ENCODE measurements at places on chromosomes 2 and 18. TPM values are rescaled to one million over a fixed set of nuclear protein-coding genes. Genes with fewer than 3 reads are reported as not detected.

- H3K4me1 ChIP-seq = peaks cover 29% of the 10 kb centered on the region
- H3K36me3 ChIP-seq = no peaks in the 10 kb centered on the region
- no peaks in the 10 kb centered on the region for H3K27me3 ChIP-seq
- no peak for DNase-seq
Measured at GRCh38 chr2:39483534-39483933, 46.4 kb upstream of the MAP4K3 start.

GRCh38 chr2:65658881-65659280 is 226.5 kb upstream of the SPRED2 start:
- H3K4me3 ChIP-seq = no peak overlapping the region
- H3K27me3 ChIP-seq = no peaks in the 10 kb centered on the region
- no peak overlapping the region for H3K27ac ChIP-seq
- H3K36me3 ChIP-seq = no peaks in the 10 kb centered on the region
- no peak for DNase-seq

PXDN gene
- 3.6 TPM for polyA plus RNA-seq

DNA sequence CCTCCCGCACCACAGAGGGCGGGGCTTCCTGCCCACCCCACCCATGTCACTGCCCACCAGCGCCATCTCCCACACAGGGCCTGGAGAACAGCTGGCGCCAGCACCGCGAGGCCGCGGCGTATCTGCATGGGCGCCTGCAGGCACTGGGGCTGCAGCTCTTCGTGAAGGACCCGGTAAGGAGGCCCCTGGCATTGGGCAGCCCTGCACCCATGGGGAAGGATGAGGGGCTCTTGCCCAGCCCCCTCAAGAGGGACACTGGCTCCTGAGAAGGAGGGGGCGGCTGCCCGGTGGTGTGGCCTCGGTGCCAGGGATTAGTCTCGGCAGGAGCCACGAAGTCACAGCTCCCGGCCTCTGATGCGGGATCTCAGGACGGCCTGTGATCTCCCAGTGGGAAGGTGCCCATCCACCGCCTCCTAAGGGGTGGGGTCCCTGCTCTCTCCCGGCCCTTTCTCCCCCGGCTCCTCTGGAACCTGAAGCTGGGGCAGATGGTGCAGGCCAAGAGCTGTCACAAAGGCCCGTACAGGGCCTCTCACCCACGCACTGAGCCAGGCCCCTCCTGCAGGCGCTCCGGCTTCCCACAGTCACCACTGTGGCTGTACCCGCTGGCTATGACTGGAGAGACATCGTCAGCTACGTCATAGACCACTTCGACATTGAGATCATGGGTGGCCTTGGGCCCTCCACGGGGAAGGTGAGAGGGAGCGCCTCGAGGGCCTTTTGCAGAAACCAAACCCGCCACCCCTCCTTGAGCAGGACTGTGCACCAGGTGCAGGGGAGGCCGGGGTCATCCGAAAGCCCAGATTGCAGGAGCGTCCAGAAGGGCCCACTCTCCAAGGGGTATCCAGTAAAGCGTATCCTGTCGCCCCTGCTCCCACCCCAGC is 9.1 kb downstream of the AGXT start:
- DNase-seq = peak; percentile 74
- H3K4me3 ChIP-seq = no peak overlapping the region
- no peaks in the 10 kb centered on the region for H3K27me3 ChIP-seq
- H3K36me3 ChIP-seq = no peaks in the 10 kb centered on the region

GRCh38 chr2:83650898-83651297 is 808.2 kb downstream of the SUCLG1 start:
- no peak overlapping the region for H3K4me3 ChIP-seq
- H3K27me3 ChIP-seq = no peaks in the 10 kb centered on the region
- DNase-seq = no peak
- H3K4me1 ChIP-seq = no peaks in the 10 kb centered on the region
- no peak overlapping the region for H3K27ac ChIP-seq

DNA sequence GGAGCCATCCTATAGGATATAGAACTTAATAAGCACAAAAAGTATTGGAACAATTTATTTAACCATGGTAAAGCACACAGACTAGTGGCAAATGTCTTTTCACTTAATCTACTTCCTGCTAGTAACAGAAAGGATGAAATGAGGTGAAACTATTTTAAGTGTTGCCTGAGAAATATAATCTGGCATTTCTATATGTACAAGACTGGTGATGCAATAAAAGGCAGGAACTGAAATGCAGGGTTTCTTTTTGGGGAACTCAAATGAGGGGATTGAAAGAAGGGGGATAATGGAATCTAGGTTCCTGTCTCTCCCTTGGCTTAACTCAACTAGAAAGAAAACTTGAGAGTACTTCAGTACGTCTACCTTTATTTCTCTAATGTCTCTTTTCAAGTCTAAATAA is 122.3 kb downstream of the MEMO1 start:
- H3K27ac ChIP-seq = peak overlapping the region; percentile 2
- H3K4me3 ChIP-seq = no peak overlapping the region
- H3K36me3 ChIP-seq = peaks cover 23% of the 10 kb centered on the region
- no peak for DNase-seq

- peaks cover 4% of the 10 kb centered on the region for H3K4me1 ChIP-seq
- no peaks in the 10 kb centered on the region for H3K36me3 ChIP-seq
Measured at GRCh38 chr2:165402162-165402561, 67.3 kb upstream of the CSRNP3 start.

RNU2-63P gene
- polyA plus RNA-seq = not detected

PPP1R1C gene
- polyA plus RNA-seq = 0.48 TPM

GRCh38 chr2:196289000-196289399 is 117.6 kb upstream of the STK17B start:
- H3K27me3 ChIP-seq = no peaks in the 10 kb centered on the region
- no peak overlapping the region for H3K27ac ChIP-seq
- H3K36me3 ChIP-seq = no peaks in the 10 kb centered on the region
- peaks cover 46% of the 10 kb centered on the region for H3K4me1 ChIP-seq
- H3K4me3 ChIP-seq = no peak overlapping the region
- DNase-seq = no peak

DNA sequence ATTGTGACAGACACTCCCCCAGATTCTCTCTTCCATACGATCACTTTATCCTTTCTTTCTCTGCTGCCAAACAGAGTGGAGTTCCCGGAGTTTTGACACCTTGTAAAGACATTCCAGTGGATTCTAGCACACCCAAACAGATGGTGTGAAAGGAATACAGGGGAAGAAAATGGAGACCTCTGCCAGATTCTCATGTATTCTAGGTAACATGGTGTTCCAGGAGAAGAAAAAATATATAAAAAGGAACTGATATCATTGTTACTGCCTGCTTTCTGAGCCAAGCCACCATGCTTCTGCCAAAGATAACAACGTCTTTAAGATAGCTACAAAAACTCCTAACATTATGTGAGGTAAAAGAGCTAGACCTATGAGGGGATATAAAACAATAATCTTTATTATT is 136.5 kb downstream of the TXNL1 start:
- H3K27ac ChIP-seq = no peak overlapping the region
- H3K4me1 ChIP-seq = no peaks in the 10 kb centered on the region
- H3K4me3 ChIP-seq = no peak overlapping the region
- DNase-seq = no peak
- H3K36me3 ChIP-seq = no peaks in the 10 kb centered on the region

- H3K27ac ChIP-seq = no peak overlapping the region
- H3K36me3 ChIP-seq = peaks cover 51% of the 10 kb centered on the region
- no peaks in the 10 kb centered on the region for H3K4me1 ChIP-seq
Measured at GRCh38 chr18:79899609-79900445, 51.6 kb downstream of the SLC66A2 start.

GRCh38 chr2:5263291-5263690 is 428.9 kb upstream of the SOX11 start:
- no peak for DNase-seq
- no peaks in the 10 kb centered on the region for H3K36me3 ChIP-seq
- H3K4me1 ChIP-seq = no peaks in the 10 kb centered on the region
- H3K27ac ChIP-seq = no peak overlapping the region

- no peaks in the 10 kb centered on the region for H3K27me3 ChIP-seq
- no peak overlapping the region for H3K4me3 ChIP-seq
- H3K4me1 ChIP-seq = peaks cover 11% of the 10 kb centered on the region
- no peak for DNase-seq
Measured at GRCh38 chr2:98615481-98615880, 7.1 kb downstream of the UNC50 start.

CHRND gene
- not detected for polyA plus RNA-seq

DNA sequence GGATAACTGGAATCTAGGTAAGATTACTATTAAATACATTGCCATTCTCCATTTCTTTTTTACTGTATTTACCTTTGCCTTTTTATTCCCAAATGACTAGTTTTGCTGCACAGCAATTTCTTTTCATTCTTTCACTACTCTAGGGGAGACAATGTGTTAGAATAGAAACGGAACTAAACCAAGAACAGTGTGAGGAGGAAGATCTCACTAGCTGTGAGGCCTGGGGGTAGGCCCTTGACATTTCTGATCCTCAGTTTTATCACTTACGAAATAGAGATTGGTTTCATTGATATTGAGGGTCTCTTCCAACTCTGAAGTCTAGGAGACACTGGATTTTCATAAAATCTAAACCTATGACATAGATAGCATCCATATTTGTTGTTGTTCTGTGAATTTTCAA is 191.1 kb downstream of the IKZF2 start:
- H3K4me1 ChIP-seq = peaks cover 23% of the 10 kb centered on the region
- H3K36me3 ChIP-seq = no peaks in the 10 kb centered on the region
- H3K27ac ChIP-seq = no peak overlapping the region

DNA sequence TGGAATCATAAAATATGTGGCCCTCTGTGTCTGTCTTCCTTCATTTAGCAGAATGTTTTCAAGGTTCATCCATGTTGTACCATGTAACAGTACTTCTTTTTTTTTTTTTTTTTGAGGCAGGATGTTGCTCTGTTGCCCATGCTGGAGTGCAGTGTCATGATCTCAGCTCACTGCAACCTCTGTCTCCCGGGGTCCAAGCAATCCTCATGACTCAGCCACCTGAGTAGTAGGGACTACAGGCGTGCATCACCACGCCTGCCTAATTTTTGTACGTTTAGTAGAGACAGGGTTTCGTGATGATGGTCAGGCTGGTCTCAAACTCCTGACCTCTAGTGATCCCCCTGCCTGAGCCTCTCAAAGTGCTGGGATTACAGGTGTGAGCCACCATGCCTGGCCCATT is 31.2 kb downstream of the RAB1A start:
- DNase-seq = no peak
- H3K27me3 ChIP-seq = no peaks in the 10 kb centered on the region
- no peak overlapping the region for H3K4me3 ChIP-seq
- H3K36me3 ChIP-seq = peaks cover 100% of the 10 kb centered on the region
- H3K4me1 ChIP-seq = peaks cover 56% of the 10 kb centered on the region
- H3K27ac ChIP-seq = no peak overlapping the region

IL36RN gene
- not detected for polyA plus RNA-seq

CRYBA2 gene
- not detected for polyA plus RNA-seq

LAMA1 gene
- 0.52 TPM for polyA plus RNA-seq

GREB1L gene
- polyA plus RNA-seq = 0.07 TPM

SERPINB5 gene
- not detected for polyA plus RNA-seq

MBD2 gene
- 53.0 TPM for polyA plus RNA-seq

GRCh38 chr2:115400940-115401339 is 958.5 kb downstream of the DPP10 start:
- no peak overlapping the region for H3K4me3 ChIP-seq
- no peak overlapping the region for H3K27ac ChIP-seq
- no peak for DNase-seq

GRCh38 chr2:234435836-234436481 is 60.9 kb downstream of the ARL4C start:
- peaks cover 41% of the 10 kb centered on the region for H3K4me1 ChIP-seq
- no peaks in the 10 kb centered on the region for H3K36me3 ChIP-seq
- DNase-seq = no peak
- H3K27me3 ChIP-seq = no peaks in the 10 kb centered on the region
- H3K27ac ChIP-seq = peak overlapping the region; percentile 62
- no peak overlapping the region for H3K4me3 ChIP-seq

HTR2B gene
- polyA plus RNA-seq = 0.37 TPM

DNA sequence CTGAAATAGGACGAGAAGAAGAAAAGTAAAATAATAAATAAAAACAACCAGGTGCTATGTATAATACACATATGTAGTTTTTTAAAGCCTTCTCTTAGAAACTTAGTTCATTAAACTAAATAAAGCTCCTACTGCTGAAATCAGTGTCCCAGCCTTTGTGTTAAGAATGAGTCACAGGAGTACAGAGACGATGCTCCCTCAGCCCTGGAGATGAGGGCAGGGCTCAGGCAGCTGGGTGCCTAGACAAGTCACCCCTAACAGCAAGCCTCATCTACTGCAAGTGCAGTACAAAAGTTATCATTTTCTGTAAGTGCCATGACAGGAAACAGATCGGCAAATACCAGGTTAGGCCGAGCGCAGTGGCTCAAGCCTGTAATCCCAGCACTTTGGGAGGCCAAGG is 18.2 kb downstream of the KIDINS220 start:
- H3K27ac ChIP-seq = no peak overlapping the region
- H3K4me1 ChIP-seq = peaks cover 23% of the 10 kb centered on the region
- peaks cover 14% of the 10 kb centered on the region for H3K36me3 ChIP-seq

CTAGE1 gene
- not detected for polyA plus RNA-seq

RAD51AP2 gene
- polyA plus RNA-seq = not detected

DNA sequence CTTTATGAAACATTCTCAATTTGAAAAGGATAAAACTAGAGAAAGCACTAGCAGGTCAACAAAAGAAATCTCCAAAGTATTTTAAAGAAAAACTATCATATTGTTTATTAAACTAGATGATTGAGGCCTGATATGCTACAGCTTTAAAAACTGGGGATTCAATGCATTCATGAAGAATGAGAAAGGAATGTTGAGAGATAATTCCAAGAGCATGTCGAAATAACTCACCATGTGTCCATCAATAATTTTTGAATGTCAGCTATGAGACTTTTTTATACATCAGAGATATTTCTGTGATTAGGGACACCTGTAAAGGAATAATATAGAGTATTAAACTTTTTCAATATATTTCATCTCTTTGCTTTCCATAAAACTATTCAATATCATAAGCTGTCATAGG is 376.9 kb upstream of the REG3G start:
- H3K4me3 ChIP-seq = no peak overlapping the region
- H3K27me3 ChIP-seq = no peaks in the 10 kb centered on the region
- no peak overlapping the region for H3K27ac ChIP-seq
- no peaks in the 10 kb centered on the region for H3K4me1 ChIP-seq
- no peak for DNase-seq
- H3K36me3 ChIP-seq = no peaks in the 10 kb centered on the region

REL gene
- 4.7 TPM for polyA plus RNA-seq

GRCh38 chr2:216807857-216808272 is 52.0 kb downstream of the TNP1 start:
- no peak for DNase-seq
- no peaks in the 10 kb centered on the region for H3K36me3 ChIP-seq
- no peaks in the 10 kb centered on the region for H3K27me3 ChIP-seq
- no peak overlapping the region for H3K27ac ChIP-seq

HOXD9 gene
- polyA plus RNA-seq = 1.5 TPM

- no peak overlapping the region for H3K27ac ChIP-seq
- no peak for DNase-seq
- H3K4me3 ChIP-seq = no peak overlapping the region
- no peaks in the 10 kb centered on the region for H3K36me3 ChIP-seq
Measured at GRCh38 chr2:75799859-75800258, 89.1 kb upstream of the GCFC2 start.

GRCh38 chr2:59968441-59968840 is 585.0 kb downstream of the BCL11A start:
- no peaks in the 10 kb centered on the region for H3K36me3 ChIP-seq
- no peaks in the 10 kb centered on the region for H3K4me1 ChIP-seq
- no peak for DNase-seq
- no peaks in the 10 kb centered on the region for H3K27me3 ChIP-seq

SLC23A3 gene
- polyA plus RNA-seq = 1.2 TPM

- no peaks in the 10 kb centered on the region for H3K27me3 ChIP-seq
- peaks cover 6% of the 10 kb centered on the region for H3K36me3 ChIP-seq
- peaks cover 98% of the 10 kb centered on the region for H3K4me1 ChIP-seq
- peak overlapping the region; percentile 95 for H3K27ac ChIP-seq
Measured at GRCh38 chr2:68371581-68371980, 6.5 kb downstream of the PLEK start.

GRCh38 chr2:152718909-152719645 is 657 bp downstream of the ARL6IP6 start:
- H3K27me3 ChIP-seq = no peaks in the 10 kb centered on the region
- peaks cover 2% of the 10 kb centered on the region for H3K36me3 ChIP-seq
- H3K27ac ChIP-seq = peak overlapping the region; percentile 99
- H3K4me1 ChIP-seq = peaks cover 80% of the 10 kb centered on the region
- no peak for DNase-seq

Measured in spleen (tissue), 13 donors.